Astrocyte of the spinal cord (primary cell): ENCODE measurements at places on chromosomes 12 and 14.

DNA sequence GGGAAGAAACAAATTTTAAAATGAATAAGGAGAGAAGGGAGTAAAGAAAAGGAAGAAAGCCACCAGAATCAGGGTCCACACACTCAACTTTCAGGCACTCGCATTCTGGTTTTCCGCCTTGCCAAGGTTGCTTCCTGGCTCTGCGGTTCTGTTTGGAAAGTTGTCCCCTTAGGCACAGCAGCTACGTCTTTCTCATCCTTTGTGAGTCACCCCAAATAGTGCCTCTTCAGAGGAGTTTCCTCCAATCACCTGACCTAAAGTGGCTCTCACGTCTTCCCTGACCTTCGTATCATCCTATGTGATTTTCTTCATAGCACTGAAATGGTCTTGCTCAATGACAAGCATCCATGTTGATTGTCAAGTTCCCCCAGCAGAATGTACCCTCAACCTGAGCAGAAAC is 99.5 kb upstream of the TMCC3 start:
- no peak for DNase-seq

DNA sequence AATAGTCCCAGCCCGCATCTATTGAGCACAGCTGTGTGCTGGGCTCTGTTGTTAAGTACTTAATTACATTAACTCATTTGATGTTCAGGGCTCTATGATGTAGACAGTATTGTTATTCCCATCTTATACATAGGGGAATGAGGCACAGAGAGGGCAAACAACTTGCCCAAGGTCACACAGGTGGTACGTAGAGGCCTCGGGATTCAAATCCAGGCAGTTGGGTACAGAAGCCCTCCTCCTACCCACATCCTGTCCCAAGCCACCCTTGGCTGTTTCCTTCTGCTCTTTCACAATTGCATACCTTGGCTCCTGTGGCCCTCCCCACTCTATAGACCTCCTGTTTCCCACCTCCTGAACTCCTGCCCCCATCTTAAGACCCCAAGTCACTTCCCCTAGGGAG is 10.0 kb upstream of the GPR68 start:
- DNase-seq, result no peak

- DNase-seq, result peak; percentile 23
Observed at GRCh38 chr12:117679776-117680175, 289.0 kb downstream of the KSR2 start.

DNA sequence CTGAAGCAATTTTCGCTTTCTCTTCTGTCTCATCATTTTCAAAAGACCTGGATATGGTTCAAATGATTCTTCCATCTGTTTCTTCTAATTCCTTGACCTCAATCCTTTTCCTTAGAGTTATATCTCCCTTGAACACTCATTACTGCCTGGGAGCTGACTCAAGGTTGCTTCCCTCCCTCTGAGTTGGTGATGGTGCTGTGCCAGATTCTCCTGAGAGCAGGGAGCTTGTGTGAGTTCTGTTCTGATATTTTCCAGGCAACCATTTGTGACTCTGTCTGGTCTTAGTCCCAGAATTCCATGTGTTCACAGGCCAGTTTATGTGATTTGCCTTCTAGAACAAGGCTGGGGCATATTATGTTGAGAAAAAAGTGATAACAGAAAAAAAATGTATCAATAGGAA is 505.1 kb upstream of the SYT1 start:
- DNase-seq, result peak; percentile 59
